Thoracic aorta (tissue), 2 donors: ENCODE measurements at places on chromosomes 13 and 19.

DNA sequence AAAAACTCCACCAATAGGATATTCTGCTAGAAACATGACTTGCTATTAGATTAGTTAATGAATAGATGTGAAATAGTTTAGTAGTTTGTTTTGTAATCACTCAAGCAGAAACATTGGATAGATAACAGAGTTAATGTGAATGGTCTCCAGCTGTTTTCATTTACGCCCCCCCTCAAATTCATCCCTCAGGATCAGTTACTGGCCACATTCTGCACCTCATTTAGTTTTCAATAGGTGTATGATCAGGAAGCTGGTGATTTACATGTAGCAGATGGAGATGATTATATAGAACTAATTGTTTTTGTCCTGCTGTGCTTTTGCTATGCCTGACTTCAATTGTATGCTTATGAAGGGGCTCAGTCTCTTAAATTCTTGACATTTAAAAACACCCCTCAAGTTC lies 759.0 kb downstream of the SLITRK6 start:
- DNase-seq: no peak

DNA sequence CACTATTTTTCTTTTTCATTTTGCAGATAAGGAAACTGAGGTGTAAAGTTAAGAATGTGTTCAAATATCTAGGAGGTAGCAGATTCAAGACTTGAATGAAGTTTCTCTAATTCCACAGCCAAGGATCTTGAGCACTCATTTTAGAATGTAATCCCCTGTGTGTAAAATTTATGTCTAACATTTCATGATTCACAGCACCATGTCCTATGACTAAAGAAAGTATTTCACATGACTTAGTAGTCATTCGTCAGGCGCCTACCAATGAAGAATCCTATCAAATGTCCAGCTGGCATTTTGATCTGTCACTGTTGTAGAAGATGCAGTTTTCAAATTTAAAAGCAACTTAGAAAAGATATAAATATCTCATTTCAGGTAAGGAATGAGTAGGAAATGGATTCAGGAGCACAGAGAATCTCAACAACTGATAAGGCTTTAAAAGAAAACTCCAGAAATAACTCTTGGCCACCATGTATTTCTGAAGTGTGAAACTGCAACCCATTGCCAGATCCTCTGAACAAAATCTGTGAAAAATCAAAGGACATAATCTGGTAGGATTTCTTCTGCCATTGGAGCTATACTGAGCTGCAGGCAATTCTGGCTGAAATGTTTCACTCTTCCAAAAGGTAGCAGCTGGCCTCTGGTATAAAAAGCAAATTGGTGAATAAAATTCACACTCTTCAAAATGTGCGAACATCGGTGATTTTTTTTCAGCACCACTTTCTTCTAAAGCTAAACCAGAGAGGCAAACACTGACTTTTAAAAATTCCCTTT lies 92.2 kb downstream of the DCLK1 start:
- no peak for DNase-seq

GRCh38 chr13:65914716-65915115 lies 1315.4 kb downstream of the PCDH9 start:
- no peak for DNase-seq

GRCh38 chr13:31797154-31797775 lies 57.9 kb downstream of the RXFP2 start:
- DNase-seq: no peak

GRCh38 chr13:27474751-27475268 lies 24.4 kb upstream of the MTIF3 start:
- no peak for DNase-seq

- DNase-seq: no peak
Measured at GRCh38 chr13:90623318-90624011, 724.0 kb upstream of the MIR17HG start.

DNA sequence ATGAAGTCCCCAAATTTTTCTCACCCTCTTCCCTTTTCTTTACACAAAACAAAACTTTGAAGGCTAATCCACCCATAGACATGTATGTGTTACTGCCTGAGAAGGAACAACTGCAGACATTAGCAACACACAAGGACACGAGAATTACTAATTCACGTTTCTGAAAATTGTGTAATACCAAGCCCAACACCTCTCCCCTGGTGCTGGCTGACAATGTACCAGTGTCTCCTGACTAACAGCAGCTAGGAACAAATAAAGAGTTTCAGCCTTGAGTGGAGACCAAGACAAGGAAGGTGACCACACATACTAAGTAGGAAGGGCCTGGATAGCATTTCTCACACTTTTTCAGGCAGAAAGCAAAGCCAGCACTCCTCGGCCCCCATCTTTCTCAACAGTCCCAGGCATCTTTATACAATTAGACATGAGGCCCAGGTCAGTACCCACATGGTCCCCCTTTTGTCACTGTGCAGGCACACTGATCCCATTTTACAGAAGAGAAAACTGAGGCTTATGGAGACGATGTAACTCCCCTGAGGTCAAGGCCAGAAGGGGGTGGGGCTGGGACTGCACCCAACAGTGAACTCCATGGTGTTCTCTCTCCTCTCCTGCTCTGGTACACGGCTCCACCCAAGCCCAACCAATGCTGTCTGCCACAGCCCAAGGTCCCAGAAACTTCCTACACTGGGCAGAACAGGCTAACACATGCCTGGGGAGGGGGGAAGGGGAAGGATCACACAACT lies 8.7 kb downstream of the BRD4 start:
- DNase-seq: no peak

- no peak for DNase-seq
Measured at GRCh38 chr19:29753190-29753933, 38.3 kb upstream of the C19orf12 start.

GRCh38 chr13:97256343-97256783 lies 34.2 kb downstream of the MBNL2 start:
- no peak for DNase-seq

GRCh38 chr19:31085125-31085524 lies 264.1 kb downstream of the TSHZ3 start:
- DNase-seq: no peak

DNA sequence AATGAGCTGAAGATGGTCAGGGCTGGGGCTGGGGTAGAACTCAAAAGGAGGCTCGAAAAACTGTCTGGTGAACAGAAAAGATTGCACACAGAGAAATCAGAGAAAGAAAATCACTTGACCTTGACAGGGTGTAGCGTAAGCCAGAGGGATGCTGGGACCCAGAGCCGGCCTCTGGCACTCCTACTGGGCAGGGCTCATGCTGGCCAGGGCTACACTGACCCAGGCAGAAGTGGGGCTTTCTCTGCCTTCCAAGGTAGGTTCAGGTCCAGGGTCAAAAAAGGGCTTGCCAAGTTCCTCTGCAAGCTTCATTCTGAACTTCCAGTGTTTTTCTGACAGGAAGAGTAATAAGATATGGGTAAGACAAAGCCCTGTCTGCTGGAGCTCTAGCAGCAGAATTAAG lies 56.2 kb downstream of the LATS2 start:
- no peak for DNase-seq

GRCh38 chr19:35736913-35737886 lies 5.1 kb downstream of the IGFLR1 start:
- no peak for DNase-seq

GRCh38 chr13:51923983-51924539 lies 62.3 kb downstream of the CCDC70 start:
- DNase-seq: no peak

GRCh38 chr19:42288387-42288786 lies 13.5 kb upstream of the PRR19 start:
- DNase-seq: no peak

GRCh38 chr19:12789098-12789903 lies 2.0 kb upstream of the JUNB start:
- no peak for DNase-seq

DNA sequence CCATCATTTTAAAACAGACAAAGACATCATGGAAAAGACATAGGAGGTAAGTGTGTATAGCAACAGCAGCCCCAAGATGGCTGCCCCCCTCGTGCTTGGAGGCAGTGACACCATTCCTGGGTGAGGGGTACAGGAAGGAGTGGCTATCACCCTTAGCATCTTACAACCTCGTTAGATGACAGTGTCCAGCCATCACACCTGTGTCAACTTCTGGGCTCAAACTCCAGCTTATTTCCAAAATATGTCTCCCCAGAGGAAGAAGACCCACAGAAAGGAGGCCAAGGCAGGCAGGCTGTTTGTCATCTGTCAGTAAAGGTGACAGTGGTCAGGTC lies 27.5 kb downstream of the EPS15L1 start:
- DNase-seq: no peak

GRCh38 chr19:23286477-23286876 lies 36.3 kb upstream of the ZNF724 start:
- no peak for DNase-seq

DNA sequence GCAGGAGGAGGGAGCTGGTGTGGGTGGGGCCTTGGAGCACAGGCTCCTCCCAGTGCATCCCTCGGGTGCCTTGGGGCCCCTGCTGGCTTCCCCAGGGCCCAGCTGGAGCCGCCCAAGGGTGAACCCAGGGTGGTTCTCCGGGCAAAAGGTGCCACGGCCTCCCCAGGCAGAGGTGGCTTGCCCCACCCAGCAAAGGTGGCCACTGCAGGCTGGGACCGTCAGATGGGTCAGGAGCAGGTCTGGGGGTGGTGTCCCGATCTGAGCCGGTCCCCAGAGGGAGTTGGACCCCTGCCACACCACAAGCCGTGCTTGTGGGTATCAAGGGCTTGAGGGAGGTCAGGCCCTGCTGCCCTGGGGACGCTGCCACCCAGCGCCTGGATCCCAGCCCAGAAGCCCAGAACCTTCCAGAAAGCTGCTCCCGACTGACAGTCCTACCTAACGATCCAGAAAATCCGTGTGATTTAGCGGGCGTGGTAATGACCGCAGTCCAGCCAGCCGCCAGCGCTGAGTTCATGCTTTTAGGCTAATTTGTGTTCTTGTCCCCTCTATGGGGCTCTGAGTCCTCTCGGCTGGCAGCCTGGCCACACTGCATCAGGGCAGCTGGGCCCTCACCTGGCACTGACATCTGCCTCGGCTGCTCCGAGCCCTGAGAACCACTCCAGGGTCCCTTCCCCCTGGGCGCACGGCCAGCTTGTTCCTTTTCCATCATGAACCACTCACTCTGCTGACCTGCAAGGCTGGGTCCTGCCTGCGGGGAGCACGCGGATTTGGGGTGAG lies 5.0 kb upstream of the GRIN3B start:
- DNase-seq: no peak

DNA sequence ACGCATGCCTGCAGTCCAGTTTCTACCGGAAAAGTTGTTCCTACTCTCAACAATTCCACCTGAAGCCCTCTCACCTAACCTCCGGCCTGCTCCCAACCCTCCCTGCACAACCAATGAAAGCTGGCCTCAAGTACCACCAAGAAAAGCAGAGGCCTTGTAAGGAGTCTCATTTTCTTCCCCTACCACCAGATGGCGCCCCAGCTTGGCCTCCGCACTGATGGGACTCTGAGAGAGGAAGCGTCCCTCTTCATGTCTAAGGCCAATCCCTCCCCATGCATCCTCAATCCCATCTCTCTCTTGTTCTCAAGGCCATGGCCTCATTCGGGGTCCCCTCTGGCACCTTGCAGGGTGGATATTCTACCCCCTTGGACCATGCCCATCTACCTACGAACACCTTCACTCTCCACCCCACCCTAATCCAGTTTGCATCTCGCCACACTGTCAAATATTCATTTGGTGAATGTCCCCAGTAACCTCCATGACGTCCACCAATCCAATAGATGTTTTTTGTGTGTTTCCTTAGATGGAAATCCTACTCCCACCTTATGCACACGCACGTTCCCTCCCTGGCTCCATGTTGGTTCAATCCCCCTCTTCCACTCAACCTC lies 412.8 kb downstream of the ZNF536 start:
- DNase-seq: no peak
